ENCODE measurements at places on chromosomes 5 and 9.

DNA sequence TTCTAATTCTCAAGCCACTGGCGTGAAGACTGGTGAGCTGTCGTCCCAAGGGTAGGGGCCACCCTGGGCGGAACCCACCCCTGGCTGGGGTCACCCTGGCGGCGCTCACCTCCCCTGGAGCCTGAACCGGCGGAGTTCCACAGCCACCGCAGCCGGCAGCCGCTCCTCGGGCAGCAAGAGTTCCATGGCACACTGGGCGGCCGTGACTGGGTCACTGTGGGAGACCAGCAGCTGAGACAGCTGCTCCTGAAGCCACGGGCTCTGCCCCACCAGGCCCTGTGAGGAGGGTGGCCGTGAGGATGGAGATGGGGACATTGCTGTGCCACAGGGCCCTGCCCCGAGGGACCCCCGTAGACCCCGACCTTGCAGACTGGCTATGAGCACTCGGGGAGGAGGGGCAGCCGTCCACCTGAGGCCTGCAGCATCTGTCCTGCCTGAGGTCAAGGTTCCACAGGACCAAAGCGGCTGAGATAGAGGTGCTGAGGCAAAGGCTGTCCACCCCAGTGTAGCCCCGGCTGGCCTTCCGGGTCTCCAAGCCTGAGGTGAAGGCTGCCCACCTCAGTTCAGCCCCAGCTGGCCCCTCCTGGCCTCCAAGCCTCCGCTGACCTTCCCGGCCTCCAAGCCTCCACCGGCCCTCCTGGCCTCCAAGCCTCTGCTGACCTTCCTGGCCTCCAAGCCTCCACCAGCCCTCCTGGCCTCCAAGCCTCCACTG lies 50.6 kb upstream of the NRARP start:
- DNase-seq = no peak

DNA sequence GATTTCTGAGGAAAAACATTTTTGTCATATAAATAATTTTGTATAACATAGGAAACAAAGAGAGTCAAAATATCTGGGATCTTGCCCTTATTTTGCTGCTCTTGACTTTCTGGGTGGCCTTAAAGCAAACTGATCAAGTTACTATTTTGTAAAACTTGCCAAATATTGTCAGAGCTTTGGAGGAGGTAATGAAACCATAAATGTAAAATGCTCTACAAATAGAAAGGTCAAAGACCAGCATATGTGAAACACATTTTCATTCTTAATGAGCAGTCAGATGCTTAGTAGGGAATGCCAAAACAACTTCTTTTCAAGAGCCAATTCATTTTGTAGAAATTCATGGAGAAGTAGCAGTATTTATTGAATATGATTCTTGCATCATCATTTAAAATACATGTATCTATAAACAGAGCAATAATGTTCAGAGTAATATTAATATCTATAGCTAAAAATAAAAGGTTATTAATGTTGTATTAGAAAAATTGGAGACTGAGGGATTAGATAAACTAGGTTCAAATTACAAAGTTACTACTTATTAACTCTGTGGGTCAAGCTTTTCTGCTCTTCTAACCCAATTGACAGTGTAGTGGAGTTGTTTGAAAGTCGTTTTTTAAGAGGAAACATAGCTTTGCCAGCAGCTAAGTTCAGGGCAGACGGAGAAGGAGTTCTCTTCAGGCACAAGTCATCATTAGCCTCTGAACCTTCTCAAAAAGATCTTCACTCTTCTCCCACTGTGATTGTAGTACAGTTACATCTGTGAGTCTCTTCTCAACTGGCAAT lies 2053.1 kb downstream of the EFNA5 start:
- DNase-seq = no peak

DNA sequence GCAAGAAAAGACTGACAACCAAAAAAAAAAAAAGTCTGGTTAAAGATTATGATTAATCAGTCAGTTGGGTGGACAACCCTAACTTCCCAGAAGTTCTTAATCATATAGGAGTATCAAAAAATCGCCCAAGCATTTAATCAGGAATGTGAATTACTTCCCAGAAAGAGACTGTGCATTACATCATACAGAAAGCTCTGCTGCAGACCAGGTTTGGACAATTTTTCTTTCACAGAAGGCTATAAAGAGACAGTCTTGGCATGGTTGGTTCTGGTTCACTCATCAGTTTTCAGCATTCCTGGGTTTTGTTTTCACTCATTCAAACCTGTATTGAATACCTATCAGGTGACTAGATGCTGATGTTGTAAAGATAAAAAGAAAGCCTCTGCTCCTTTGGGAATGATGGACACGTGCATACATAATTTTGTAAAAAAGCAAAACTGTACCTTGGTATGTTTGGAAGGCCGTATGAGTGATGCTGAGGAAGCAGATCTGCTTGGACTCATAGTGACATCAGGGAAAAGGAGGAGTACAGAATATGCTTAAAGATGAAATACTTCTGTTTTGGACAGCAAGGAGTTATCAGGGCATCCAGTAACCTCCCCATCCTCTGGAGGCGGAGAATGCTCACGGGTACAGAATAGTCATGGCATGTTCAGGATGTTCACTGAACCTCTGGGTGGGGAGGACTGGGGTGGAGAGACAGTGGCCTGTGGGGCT lies 178.4 kb downstream of the GNA14 start:
- peak; percentile 70 for DNase-seq

GRCh38 chr5:159915904-159916840 lies at the start of gene ADRA1B:
Gene ADRA1B, plus strand, starts transcription at chr5:159916482. Its CDS starts 424 bp downstream, at chr5:159916906.
- DNase-seq = peak; percentile 92

GRCh38 chr5:39024884-39025283 lies 49.3 kb downstream of the RICTOR start:
- no peak for DNase-seq

- peak; percentile 11 for DNase-seq
Observed at GRCh38 chr9:79768194-79768593, 196.4 kb downstream of the TLE4 start.

- no peak for DNase-seq
Observed at GRCh38 chr5:113092683-113093082, 116.1 kb downstream of the DCP2 start.

Data from astrocyte of the hippocampus (primary cell).